Fibroblast of lung (primary cell): ENCODE measurements at places on chromosomes 4 and X. TPM values are rescaled to one million over a fixed set of nuclear protein-coding genes. Genes with fewer than 3 reads are reported as not detected.

TRPC5OS gene
- total RNA-seq, result not detected in 2 replicates

RAP1GDS1 gene
- total RNA-seq, result 68.6 and 103 TPM in 2 replicates

CD38 gene
- total RNA-seq, result under 0.01 TPM in 1 of 2 replicates, not detected in the other

DOK7 gene
- total RNA-seq, result under 0.01 and 0.17 TPM in 2 replicates

SCD5 gene
- total RNA-seq, result 10.5 and 11.4 TPM in 2 replicates

GAGE1 gene
- total RNA-seq, result not detected in 2 replicates

PTTG2 gene
- not detected in 2 replicates for total RNA-seq

KLHL34 gene
- 0.17 TPM in 1 of 2 replicates, not detected in the other for total RNA-seq

HAUS3 gene
- total RNA-seq, result 5.3 and 5.6 TPM in 2 replicates

MAGEE1 gene
- 0.77 and 1.2 TPM in 2 replicates for total RNA-seq

ERAS gene
- not detected in 2 replicates for total RNA-seq

ITM2A gene
- total RNA-seq, result under 0.01 and 0.17 TPM in 2 replicates

MAGEB1 gene
- total RNA-seq, result not detected in 2 replicates

ZAR1 gene
- not detected in 2 replicates for total RNA-seq

IGSF1 gene
- total RNA-seq, result under 0.01 TPM in 1 of 2 replicates, not detected in the other

PROM1 gene
- total RNA-seq, result under 0.01 and 0.17 TPM in 2 replicates

CLCN5 gene
- total RNA-seq, result 3.6 and 4.9 TPM in 2 replicates

FAM53A gene
- total RNA-seq, result 0.77 and 0.99 TPM in 2 replicates

SPATA4 gene
- 0.26 and 0.66 TPM in 2 replicates for total RNA-seq

AKAP4 gene
- total RNA-seq, result not detected in 2 replicates

ARHGAP6 gene
- total RNA-seq, result 6.9 and 11.7 TPM in 2 replicates

PDCL2 gene
- total RNA-seq, result not detected in 2 replicates

TRO gene
- 11.3 and 13.0 TPM in 2 replicates for total RNA-seq

SYTL5 gene
- under 0.01 and 1.5 TPM in 2 replicates for total RNA-seq

SMPX gene
- not detected in 2 replicates for total RNA-seq

CCDC160 gene
- total RNA-seq, result 0.17 and 0.26 TPM in 2 replicates

CORIN gene
- total RNA-seq, result under 0.01 and 1.5 TPM in 2 replicates

TASL gene
- total RNA-seq, result not detected in 2 replicates

HPRT1 gene
- 18.5 and 23.0 TPM in 2 replicates for total RNA-seq

ATP7A gene
- total RNA-seq, result 13.6 and 18.3 TPM in 2 replicates

MXRA5 gene
- 11.0 and 40.3 TPM in 2 replicates for total RNA-seq

SSX3 gene
- total RNA-seq, result not detected in 2 replicates

SH2D1A gene
- total RNA-seq, result not detected in 2 replicates

TREX2 gene
- total RNA-seq, result 1.8 and 3.1 TPM in 2 replicates
